Thymus (tissue), 14 donors: ENCODE measurements at places on chromosomes 11 and 22. TPM values are rescaled to one million over a fixed set of nuclear protein-coding genes. Genes with fewer than 3 reads are reported as not detected.

The PDGFB gene
- total RNA-seq = 1.6 TPM

GRCh38 chr11:45974806-45975205, 52.4 kb downstream of the LARGE2 start:
- no peak for DNase-seq

DNA sequence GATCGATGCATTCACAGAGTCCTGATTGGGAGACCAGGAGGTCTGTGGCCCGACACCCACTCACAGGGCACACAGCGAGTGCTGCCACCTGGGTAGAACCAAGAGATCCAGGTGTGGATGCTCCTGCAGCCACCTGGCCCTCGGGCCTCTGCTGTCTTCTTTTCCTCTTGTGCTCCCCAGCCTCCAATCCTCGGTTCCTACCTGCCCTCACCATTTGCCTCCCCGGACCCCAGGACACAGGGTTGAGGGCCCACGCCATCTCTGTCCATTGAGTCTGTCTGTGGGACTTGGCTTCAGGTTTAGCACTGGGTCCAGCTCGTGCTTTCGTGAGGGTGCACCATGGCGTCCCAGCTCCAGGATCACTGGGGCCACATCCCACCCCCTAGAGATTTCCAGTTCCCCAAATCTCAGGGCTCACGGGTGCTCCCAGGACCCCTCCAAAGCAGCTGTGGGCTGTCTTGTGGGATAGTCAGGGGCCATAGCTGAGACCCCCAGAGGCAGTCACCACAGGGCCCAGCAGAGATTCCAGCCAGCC, 591.1 kb downstream of the BRD1 start:
- no peak for DNase-seq

The RBMXL2 gene
- 0.09 TPM for total RNA-seq

GRCh38 chr11:94281324-94281723, 23.1 kb upstream of the IZUMO1R start:
- DNase-seq = no peak

The CREBZF gene
- 44.8 TPM for total RNA-seq

DNA sequence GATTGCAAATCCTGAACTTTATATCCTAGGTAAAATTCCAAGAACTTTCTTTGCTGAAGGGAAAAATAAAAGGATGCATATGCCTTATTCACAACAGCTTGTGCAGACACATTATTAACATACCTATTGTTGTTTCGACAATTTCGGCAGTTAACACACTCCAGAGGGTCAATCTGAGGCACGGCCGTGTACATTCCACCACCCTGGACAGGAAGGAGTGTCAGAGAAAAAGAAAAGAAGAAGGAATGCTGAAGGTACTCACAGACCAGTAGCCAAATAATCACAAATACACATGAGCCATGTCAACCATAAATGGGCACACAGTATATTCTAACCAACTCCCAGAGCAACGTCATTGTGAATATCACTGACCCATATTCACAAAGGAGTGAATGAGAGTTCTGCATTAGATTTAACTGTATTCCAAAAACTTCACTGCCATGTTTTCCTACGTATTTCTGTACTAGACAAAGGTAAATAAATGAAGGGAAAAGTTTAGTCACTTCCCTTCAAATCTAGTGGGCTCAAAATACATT, 32.4 kb downstream of the VSIG10L2 start:
- no peak for DNase-seq

The DCHS1 gene
- total RNA-seq = 3.2 TPM

The RTN4RL2 gene
- total RNA-seq = 0.42 TPM

GRCh38 chr11:13135385-13136271, 126.5 kb downstream of the RASSF10 start:
- no peak for DNase-seq

GRCh38 chr11:111225881-111226280, 19.6 kb upstream of the POU2AF2 start:
- DNase-seq = no peak

The UBQLNL gene
- 0.09 TPM for total RNA-seq

DNA sequence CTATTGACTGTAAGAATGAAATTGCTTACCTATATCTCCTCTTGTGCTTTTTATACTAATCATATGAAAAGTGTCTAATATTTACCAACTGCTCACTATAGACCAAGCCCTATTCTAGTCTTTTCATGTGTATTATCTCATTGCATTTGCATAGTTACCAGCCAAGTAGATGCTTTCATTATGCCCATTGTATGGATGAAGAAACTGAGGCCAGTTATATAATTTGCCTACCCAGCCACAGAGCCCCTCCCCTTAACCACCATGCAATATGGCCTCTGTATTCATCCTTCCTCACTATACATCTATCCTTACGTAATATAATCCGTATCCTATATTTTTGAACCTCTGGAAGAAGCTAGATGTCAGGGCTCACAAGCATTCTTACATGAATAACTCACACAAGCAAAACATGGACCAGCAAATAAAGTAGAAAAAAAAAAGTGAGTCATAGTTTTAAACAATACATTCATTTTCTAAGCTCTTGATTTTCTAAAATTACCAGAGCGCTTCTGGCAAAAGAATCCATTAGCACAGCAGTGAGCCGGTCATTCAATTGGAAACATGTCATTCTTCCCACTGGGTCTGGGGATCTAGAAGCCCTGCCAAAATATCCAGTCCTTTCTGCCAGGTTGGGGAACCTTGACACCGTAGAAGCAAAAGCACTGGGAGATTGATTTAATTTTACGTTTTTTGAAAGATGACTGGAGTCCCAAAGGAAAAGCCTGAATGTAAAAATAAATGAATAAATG, 80.0 kb downstream of the C11orf91 start:
- DNase-seq = no peak

GRCh38 chr11:88515002-88515401, 177.5 kb upstream of the CTSC start:
- no peak for DNase-seq

The SMC1B gene
- total RNA-seq = 0.19 TPM

GRCh38 chr11:113603277-113604059, 102.6 kb downstream of the TMPRSS5 start:
- DNase-seq = no peak

The MMP7 gene
- 3.3 TPM for total RNA-seq

The LRRC55 gene
- 2.0 TPM for total RNA-seq

DNA sequence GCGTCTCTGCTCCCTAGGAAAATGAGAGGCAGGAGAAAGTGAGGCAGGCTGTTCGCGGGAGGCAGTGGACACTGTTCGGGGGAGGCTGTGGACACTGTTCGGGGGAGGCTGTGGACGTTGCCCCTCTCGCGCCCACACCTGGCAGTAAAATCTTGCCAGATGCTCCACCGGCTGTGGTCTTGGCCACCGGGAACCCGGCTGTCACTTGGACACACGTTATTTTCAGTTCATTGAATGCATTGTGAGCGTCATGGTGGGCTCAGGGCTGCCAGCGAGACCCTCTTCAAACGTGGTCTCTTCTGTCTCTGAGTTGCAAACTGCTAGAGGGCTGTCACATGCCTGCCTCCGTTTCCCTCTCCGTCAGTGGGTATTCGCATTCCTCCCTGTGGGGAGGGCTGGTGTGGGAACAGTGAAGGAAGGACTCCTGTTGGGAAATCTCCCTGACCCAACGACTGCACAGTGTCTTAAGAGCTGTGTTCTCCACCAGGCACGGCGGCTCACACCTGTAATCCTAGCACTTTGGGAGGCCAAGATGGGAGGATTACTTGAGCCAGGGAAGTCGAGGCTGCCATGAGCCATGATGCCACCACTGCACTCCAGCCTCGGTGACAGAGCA, 1.4 kb downstream of the PRR5 start:
- no peak for DNase-seq

The SYCE3 gene
- total RNA-seq = 0.19 TPM

DNA sequence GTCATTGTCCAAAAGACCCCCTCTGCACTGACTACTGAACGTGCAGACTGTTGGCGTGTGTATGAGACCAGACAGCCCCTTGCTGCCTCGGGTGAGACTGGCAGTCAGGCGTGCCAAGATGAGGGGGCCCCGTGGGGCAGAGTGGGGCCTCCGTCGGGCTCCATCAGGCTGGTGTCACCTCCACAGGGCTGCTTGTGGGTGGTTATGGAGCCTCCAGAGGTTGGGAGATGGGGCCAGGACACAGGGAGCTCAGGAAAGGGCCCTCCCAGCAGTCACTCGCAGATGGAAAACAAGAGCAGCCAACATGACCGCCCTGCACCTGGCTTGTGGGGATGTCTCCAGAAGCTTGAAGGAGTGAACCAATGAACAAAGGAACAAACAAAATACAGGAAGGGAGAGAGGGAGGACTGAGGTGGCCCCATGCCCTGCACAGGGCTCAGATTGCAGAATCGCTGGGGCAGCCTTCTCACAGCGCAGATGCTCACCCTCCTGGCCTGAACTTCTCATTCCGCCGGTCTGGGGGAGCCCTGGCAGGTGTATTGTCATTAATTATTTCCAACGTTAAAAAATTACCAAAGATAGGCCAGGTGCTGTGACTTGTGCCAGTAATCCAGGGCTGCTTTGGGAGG, 5.5 kb upstream of the PHLDA2 start:
- DNase-seq = no peak

- DNase-seq = no peak
Observed at GRCh38 chr22:50276143-50276542, 6.0 kb upstream of the MAPK11 start.

- no peak for DNase-seq
Observed at GRCh38 chr22:32830473-32830872, 29.0 kb downstream of the TIMP3 start.

- DNase-seq = no peak
Observed at GRCh38 chr11:81673001-81673400, 1060.7 kb downstream of the FAM181B start.

DNA sequence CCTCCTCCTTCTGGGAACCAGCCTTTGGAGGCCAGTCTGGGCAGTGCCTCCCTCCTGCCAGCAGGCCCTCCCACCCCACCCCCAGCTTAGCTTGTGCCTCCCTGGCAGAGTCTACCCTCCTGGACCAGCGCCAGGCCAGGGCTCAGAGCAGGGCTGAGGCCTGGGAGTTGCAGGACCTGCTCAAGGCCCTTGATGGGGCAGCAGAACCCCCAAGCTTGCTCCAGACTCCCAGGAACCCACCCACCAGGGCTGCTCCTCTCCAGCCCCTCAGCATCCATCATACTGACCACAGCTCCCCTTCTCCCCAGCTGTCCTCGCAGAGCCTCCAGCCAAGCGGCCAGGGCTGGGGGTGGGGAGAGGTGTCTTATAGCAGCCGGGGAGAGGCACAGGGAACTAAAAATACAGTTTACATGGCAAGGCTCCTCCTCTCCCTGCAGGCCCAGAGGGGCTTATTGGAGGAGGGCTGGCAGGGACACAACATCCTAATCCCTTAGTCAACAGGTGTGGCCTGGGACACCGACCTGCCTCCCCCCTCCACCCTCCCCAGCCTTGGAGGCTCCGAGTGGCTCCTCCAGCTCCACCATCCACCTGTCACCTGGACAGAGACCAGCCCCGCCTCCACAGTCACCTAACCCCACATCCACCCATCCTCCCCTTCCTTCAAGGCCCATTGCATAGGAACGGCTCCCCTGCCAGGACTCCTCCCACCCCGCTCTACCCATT, 5.2 kb upstream of the MB start:
- no peak for DNase-seq

The SMIM35 gene
- 0.05 TPM for total RNA-seq

DNA sequence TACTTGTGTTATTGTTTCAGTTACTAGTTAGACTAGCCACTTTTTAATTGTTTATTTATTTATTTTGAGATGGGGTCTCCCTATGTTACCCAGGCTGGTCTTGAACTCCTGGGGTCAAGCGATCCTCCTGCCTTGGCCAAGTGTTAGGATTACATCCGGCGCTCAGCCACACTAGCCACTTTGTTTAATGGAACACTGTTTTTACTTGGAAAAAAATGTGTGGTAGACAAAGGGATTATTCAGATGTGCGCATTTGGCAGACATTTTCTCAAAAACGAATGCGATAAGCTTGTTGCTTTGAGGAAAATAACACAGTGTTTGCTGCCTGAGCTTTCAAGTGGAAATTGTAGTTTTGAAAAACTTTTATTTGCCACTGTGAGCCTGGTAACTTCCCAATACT, 51.0 kb downstream of the CTNND1 start:
- no peak for DNase-seq

DNA sequence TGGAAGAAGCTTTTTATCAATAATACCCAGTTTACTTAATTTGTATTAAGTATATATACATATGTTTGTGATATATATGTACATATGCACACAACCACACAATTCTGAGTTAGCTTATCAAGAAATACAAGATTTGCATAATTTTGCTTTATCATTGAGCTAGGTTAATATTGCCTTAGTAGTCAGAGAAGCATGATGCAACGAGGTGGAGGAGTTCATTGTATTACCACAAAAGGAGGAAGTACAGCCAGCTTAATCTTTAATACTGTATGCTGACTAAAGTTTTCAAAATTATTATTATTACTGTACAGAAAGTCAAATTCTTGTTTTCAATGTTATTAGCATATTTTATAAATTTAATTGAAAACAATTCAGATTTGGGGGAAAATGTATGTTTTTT, 278.4 kb upstream of the PDGFD start:
- no peak for DNase-seq

The RAB36 gene
- total RNA-seq = 0.42 TPM

- DNase-seq = no peak
Observed at GRCh38 chr11:95426823-95427462, 195.9 kb upstream of the SESN3 start.

The SLC7A4 gene
- total RNA-seq = 0.19 TPM

The DEPDC7 gene
- total RNA-seq = 3.2 TPM

The CBLIF gene
- not detected for total RNA-seq

The RAB6A gene
- total RNA-seq = 48.9 TPM

DNA sequence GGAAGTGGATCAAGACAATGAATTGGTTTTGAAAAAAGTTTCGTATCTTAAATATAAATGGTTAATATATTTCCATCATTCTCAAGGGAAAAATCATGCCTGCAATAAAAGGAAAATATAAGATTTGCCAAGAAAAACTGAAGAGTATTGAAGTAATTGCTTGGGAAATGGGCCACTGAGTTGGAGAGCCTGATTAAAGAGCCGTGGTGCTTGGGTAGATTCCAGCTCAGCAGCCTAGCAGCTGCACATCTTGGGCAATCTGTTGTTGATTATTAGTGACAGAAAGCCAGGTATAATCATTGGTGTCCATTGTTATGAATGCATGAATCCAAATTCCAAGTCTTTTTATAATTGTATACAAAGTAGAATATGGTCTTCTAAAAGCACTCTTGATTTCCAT, 800.9 kb upstream of the CHORDC1 start:
- DNase-seq = no peak

DNA sequence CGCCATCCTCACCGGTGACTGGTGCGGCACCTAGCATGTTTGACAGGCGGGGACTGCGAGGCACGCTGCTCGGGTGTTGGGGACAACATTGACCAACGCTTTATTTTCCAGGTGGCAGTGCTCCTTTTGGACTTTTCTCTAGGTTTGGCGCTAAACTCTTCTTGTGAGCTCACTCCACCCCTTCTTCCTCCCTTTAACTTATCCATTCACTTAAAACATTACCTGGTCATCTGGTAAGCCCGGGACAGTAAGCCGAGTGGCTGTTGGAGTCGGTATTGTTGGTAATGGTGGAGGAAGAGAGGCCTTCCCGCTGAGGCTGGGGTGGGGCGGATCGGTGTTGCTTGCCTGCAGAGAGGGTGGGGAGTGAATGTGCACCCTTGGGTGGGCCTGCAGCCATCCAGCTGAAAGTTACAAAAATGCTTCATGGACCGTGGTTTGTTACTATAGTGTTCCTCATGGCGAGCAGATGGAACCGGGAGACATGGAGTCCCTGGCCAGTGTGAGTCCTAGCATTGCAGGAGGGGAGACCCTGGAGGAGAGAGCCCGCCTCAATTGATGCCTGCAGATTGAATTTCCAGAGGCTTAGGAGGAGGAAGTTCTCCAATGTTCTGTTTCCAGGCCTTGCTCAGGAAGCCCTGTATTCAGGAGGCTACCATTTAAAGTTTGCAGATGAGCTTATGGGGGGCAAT, 1.1 kb downstream of the NEAT1 start:
- no peak for DNase-seq

The ME3 gene
- 10.1 TPM for total RNA-seq

GRCh38 chr11:34502949-34503348, 10.6 kb downstream of the ELF5 start:
- DNase-seq = no peak
